ENCODE measurements at places on chromosomes 1 and 21. TPM values are rescaled to one million over a fixed set of nuclear protein-coding genes. Genes with fewer than 3 reads are reported as not detected.

Gene TRIM63
- not detected for total RNA-seq

GRCh38 chr1:166902279-166902678, 26.2 kb upstream of the TADA1 start:
- DNase-seq: no peak

Gene KRTAP13-2
- not detected for total RNA-seq

DNA sequence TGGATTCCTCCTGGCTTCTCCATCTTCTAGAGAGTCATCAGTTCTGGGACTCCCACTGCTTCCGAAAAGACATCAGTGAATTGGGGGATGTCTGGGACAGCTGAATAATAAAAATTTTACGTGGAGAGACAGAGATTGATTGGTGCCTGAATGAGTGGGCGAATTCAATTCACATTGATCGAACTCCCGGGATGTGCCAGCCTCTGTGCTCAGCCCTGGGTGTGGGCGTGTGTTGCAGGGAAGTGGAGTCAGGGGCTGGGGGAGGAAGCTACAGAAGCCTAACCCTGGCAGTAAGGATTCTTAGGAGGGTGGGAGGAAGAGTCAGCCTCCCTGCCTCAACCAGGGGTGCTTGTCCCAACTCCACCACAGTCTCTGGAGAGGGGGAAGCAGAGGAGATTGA, 18.0 kb upstream of the STUM start:
- no peak for DNase-seq

DNA sequence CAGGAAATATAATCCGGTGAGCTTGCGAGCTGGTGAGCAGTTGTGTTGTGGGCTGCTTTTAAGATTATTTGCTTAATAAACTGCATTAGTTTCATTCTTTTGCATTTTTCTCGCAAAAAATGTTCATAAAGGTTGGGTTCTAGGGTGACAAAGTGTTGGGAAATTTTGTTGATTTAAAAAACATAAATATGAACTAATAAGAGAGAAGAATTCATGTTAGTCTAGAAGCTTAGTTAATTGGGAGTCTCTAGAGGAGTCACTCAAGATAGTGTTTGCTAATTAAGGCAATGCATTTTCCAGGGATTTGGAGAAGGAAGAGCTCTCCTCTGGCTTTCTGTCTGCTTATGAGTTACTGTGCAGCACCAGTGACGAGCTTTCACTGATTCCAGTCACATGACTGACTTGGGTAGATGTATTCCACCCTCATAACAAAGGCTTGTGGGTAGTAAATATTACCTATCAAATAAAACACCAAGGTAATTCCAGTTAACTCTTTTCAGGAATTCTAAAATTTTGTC, 417.0 kb downstream of the PTBP2 start:
- no peak for DNase-seq

GRCh38 chr1:81543764-81544163, 257.0 kb upstream of the ADGRL2 start:
- no peak for DNase-seq

Gene HES5
- total RNA-seq: not detected

GRCh38 chr1:51643362-51643761, 26.5 kb downstream of the OSBPL9 start:
- DNase-seq: no peak
